ENCODE measurements at places on chromosomes 6 and 20.

- peak; percentile 24 for DNase-seq
Measured at GRCh38 chr20:35767683-35768481, 3.9 kb upstream of the PHF20 start.

DNA sequence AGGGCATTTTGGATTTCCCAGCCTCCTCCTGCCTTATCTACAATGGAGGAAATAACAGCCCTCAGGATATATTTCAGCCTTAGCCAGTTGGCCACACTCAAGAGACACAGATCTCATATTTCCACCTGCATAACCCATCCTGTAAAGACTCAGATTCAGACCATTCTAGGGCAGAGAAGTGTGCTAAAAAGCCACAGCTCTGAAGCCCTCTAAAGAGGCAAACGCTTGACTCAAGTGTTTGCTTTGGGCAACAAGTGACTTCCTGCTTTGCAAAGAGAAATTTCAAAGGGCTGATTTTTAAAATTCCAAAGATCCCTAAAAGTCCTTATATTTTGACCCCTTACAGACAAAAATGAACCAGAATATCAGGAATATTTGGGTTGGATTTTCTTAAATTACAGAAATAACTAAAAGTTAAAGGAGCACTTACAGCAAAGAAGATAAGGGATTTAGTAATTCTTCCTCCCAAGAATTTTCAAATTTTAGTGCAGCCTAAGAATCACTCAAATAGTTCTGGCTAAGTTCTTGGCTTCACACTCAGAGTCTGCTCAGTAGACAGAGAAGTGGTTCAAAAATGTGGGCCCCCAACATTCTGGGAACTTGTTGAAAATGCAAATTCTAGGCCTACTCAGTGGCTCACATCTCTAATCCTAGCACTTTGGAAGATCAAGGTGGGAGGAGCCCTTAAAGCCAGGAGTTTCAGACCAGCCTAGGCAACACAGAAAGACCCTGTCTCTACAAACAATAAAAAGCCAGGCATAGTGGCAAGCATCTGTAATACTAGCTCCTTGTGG lies 18.9 kb upstream of the ADGRF5 start:
- no peak for DNase-seq

DNA sequence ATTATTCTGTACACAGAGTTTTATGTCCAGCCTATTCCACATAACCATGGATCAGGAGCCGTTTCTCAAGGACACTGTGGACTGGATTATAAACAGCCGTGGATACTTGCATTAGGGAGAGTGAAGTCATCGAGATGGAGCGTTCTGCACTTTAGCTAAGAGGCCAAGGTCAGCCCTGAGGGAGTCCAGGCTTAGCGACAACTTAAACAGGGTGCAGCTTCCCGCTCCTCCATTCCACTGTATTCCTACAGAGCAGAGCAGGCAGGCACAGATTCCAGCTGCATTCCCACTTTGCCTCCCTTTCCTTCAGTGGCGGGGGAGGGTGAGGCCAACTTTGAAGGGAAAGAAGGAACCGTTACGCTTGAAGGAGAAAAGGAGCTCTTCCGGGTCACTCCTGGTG lies 59.5 kb downstream of the RAMACL start:
- no peak for DNase-seq

DNA sequence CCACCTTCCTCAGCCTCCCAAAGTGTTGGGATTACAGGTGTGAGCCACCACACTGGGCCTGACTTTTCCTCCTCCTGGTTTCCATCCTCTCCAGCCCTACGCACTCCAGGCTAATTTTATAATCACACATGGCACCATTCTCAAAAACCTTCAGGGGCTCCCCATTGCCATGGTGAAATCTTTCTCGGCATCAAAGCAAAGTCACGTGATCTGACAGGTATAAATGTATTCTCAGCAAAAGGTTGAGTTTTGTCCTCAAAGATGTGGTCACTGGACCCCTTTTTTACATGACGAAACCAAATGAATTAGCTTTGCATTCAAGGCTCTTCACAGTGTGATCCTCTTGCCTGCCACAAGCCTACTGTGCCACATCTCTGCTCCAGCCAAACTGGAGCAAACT lies 15.5 kb downstream of the ARMC12 start:
- DNase-seq: no peak

GRCh38 chr20:55597526-55597925 lies 407.8 kb downstream of the CBLN4 start:
- DNase-seq: no peak

- DNase-seq: no peak
Measured at GRCh38 chr6:111427341-111428116, 55.5 kb downstream of the REV3L start.

GRCh38 chr6:16805243-16805950 lies 44.1 kb upstream of the ATXN1 start:
- DNase-seq: no peak

- DNase-seq: no peak
Measured at GRCh38 chr6:54050750-54051149, 60.5 kb upstream of the MLIP start.

DNA sequence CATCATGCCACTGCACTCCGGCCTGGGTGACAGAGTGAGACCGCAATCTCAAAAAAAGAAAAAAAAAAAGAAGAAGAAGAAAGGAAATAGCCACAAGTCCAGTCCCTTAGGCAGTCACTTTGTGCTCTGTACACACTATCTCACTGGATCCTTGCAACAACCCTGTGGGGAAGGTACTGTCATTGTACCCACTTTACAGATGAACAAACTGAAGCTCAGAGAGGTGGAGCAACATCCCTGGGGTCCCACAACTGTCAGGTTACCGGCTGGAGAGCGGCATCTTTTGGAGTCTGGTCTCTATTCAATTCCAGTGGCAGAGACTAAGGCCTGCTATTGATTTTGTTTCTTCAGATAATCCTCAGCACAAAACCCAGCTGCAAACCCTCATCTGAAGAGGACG lies 12.2 kb downstream of the BPIFA2 start:
- DNase-seq: no peak

DNA sequence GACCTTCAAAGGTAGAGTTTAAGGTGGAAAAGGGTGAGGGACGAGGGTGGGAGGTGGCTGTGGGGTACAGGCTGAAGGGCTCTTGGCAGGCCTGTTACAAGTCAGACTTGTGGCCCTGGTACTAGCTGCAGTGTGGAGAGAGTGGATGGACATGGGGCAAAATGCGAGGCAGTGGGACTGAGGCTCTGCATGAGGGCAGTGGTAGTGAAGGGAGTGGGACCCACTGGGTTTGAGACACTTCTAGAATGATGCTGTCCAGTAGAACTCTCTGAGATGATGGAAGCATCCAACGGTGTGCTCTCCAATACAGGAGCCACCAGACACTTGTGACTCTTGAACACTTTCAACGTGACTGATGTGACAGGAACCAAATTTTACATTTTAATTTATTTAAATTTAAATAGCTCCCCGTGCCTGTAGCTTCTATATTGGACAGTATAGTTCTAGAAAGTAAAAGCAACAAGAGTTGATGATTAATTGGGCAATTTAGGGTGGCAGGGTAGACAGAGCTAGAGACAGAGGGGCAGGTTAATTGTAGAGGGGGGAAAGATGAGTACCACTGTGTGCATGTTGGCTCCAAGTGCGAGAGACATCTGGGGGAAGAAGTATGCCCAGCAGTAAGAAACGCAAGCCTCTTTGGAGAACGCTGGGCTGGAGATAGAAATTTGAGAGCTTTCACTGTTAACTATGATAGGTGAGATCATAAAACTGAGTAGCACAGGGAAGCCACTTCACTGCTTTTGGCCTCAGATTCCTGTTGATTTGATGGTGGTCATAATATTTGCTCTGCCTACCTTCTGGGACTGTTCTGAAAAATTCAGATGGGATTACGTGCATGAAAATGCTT lies 77.5 kb downstream of the TXNDC5 start:
- no peak for DNase-seq

DNA sequence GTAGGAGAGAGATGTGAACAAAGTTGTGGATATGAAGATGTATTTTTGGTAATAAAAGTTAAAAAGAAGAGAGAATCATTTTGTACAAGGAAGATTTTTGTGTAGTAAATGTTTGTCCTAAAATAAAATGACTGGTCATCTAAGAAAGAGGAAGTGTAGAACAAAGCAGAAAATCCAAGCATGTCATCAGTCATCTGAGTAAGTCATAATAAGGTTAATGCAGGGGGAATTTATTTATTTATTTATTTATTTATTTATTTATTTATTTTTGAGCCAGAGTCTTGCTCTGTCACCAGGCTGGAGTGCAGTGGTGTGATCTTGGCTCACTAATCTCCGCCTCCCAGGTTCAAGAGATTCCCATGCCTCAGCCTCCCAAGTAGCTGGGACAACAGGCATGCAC lies 15.7 kb upstream of the CGA start:
- DNase-seq: no peak

DNA sequence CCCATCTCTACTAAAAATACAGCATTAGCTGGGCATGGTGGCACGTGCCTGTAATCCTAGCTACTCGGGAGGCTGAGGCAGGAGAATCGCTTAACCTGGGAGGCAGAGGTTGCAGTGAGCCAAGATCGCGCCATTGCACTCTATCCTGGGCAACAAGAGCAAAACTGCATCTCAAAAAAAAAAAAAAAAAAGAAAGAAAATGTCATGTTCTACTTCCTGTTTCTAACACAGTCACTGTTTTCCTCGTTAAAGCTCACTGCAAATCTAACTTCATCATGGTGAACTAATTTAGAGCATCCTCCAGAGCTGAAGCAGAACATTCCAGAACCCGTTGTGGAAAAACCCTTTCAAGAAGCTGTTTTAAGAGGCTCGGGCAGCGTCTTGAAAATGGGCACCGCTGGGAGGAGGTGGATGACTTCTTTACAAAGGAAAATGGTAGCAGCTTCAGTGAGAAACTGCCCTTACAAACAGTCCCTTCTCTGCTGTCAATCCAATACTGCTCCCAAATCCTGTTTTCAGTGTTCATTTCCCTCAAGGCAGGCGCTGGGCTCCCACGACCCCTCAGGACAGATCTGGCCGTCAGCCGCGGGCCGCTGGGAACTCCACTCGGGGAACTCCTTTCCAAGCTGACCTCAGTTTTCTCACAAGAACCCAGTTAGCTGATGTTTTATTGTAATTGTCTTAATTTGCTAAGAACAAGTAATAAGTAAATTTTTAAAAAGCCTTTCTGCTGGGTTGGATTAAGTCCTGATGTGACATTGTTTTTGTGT lies 12.5 kb downstream of the CTSZ start:
- DNase-seq: no peak

DNA sequence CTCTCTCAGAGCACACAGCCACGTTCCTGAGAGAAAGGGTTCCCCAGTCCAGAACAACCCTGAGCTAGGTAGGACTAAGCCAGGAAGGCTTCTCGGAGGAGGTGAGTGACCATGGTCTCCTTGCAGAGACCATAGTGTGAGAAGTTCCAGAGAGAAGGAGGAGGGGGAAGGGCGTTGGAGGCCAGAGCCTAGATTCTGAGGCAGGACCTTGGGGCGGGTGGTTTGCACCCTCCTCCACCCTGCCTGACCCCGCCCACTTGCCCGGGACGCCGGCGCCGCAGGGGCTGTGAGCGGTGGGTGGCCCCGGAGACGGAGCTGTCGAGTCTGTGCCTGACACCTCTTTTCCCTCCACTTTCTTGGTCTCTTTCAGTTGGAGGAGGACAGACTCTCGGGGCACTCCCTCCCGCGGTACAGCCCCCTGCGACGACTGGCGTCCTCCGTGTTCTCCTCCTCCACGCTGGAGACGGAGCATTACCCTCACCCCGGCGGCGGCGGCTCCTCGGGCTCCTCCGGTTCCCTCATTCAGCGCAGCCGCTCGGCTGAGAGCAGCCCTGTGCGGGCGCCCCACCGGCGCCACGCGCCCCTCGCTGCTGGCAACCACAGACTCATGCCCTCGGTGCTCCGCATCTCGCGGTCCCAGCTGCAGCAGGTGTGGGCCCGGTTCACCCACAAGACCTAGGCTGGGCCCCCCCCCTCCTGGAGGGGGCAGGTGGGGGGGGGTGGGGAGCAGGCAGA lies 26.2 kb downstream of the TTBK1 start:
- no peak for DNase-seq

- no peak for DNase-seq
Measured at GRCh38 chr20:45279992-45280391, 25.6 kb upstream of the SLPI start.

- no peak for DNase-seq
Measured at GRCh38 chr6:129146902-129147301, 264.0 kb downstream of the LAMA2 start.

- DNase-seq: no peak
Measured at GRCh38 chr6:151679081-151679480, 128.4 kb upstream of the ESR1 start.

GRCh38 chr6:32175711-32176475 lies at the start of gene AGPAT1:
TSS of gene AGPAT1 (minus strand) at chr6:32176084. CDS start at chr6:32171496, 4,588 bp downstream.
- DNase-seq: peak; percentile 93

DNA sequence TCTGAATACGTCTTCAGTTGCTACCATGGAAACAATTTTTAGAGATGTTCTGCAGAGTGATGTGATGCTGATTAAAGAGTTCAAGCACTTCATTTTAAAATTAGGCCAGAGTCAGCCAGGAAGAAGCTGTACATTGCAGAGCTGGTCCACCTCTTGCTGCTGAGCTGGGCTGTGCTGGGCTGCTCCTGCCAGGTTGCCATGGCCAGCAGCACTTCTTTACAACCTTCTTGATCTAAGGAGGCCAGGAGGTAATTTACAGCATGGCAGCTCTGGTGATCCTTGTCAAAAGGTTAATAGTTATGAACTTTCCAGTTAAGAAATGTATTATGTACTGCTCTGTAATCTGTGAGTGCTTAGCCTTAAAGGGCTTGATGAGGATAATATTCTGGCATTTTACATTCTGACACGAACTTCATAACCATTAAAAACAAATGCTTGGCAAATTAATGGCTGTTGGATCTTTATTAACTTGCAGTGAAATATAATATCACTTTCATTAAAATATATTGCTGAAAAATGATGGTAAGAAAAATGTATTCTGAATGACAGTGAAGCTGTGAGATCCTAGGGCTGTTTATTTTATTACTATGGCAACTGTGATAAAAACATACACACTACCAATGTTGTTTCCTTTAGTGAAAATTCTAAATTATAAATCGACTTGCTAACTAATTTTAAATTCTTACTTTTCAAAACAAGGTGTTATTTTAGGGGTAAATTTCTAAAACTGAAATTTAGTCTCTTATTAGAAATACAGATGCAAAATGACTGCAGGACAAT lies 259.7 kb downstream of the RFPL4B start:
- DNase-seq: no peak

GRCh38 chr6:115887891-115888290 lies 172.8 kb downstream of the FRK start:
- no peak for DNase-seq

DNA sequence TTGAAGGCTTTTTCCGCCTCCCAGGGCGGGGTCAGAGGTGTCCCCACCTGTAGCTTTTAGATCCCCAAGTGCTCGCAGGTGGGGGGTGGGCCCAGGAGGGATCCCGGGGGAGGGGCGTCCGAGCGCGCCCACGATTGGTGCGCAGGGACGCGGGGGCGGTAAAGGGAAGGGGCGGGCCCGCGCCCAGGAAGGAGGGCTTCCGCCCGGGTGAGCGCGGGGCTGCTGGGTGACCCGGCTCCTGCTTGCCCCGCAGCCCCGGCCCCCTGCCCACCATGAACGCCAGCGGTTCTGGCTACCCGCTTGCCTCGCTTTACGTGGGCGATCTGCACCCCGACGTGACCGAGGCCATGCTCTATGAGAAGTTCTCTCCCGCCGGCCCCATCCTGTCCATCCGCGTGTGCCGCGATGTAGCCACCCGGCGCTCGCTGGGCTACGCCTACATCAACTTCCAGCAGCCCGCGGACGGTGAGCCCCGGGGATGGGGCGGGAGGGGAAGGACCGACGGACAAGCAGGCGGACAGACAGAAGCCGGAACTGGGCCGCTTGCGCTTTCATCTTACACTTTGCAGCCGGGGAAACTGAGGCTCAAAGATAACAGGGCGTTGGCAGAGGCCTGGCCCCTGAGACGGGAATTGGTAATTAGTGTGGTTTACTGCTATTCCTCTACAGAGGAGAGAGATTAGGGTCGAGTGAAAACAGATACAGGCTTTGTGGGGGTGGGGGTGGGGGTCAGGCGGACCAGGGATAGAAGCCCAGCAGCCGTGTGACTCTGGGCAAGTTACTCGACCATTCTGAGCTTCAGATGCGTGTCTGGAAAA lies at the start of gene PABPC1L:
PABPC1L (plus strand) TSS at position 189 of the 818 bp plus-strand sequence; CDS start at position 273, 84 bp downstream.
- DNase-seq: peak; percentile 74
